Left kidney (tissue), 8 donors: ENCODE measurements at places on chromosomes 6 and 20. TPM values are rescaled to one million over a fixed set of nuclear protein-coding genes. Genes with fewer than 3 reads are reported as not detected.

DNA sequence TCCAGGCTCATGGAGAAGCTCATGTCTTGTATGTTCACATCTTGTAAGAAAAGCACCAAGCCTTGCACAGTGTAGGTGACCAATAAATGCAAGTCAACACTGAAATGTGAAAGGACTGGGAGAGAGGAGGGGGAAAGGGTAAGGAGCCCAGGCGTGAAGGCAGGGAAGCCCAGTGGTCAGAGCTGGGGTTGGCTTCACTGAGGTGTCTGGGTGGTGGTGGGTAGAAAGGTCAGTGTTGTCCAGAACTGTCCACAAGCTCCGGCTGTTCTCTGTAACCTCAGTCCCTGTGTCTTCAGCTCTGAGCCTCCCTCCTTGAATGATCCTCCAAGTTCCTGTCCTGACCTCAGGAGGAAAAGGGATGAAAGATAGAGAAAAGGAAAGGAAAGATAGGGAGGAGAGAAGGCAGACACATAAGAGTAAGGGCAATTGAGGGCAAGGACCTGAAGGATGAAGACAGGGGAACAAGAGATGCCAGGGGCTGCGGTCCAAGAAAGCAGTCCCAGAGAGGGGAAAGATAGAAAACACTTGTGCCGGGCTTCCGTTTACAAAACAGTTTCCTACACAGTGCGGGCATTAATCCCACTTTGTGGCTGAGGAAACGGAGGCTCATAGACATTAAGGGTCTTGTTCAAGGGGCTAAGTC lies 2.4 kb upstream of the TNXB start:
- no peak for DNase-seq

- no peak for DNase-seq
These were observed 58.2 kb downstream of the TRIM27 start for GRCh38 chr6:28865401-28866204.

- no peak for DNase-seq
These were observed 389.8 kb downstream of the GRIK2 start for GRCh38 chr6:101783287-101783686.

DNA sequence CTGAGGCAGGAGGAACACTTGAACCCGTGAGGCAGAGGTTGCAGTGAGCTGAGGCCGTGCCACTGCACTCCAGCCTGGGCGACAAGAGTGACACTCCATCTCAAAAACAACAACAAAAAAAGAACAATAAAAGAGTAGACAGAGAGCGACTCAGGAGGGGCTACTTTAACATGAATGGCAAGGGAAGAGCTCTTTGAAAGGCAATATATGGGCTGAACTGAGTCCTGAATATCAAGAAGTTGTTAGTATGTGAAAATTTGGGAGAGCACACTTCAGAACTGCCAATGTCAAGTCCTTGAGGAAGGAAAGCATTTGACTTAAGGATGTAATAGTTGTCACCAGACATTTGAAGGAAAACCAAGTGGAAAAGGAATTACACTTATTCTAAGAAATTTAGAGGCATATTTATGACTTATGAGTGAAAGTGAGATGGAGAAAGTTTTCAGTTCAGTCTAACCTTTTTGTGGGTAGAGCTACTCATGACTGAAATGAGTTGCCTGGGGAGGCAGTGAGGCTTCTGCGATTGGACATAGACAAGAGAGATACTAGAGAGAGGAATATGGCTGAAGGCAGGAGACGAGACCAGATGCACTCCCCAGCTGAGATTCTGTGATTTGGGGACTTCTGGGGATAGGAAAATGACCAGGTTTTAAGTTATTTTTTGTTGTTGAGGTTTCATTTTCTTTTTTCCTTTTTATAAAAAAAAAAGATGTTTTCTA lies 48.6 kb upstream of the SLC16A10 start:
- DNase-seq: no peak

GRCh38 chr6:113205553-113205952 lies 651.6 kb upstream of the MARCKS start:
- no peak for DNase-seq

- DNase-seq: no peak
These were observed 253.6 kb upstream of the EXOC2 start for GRCh38 chr6:946546-946945.

DNA sequence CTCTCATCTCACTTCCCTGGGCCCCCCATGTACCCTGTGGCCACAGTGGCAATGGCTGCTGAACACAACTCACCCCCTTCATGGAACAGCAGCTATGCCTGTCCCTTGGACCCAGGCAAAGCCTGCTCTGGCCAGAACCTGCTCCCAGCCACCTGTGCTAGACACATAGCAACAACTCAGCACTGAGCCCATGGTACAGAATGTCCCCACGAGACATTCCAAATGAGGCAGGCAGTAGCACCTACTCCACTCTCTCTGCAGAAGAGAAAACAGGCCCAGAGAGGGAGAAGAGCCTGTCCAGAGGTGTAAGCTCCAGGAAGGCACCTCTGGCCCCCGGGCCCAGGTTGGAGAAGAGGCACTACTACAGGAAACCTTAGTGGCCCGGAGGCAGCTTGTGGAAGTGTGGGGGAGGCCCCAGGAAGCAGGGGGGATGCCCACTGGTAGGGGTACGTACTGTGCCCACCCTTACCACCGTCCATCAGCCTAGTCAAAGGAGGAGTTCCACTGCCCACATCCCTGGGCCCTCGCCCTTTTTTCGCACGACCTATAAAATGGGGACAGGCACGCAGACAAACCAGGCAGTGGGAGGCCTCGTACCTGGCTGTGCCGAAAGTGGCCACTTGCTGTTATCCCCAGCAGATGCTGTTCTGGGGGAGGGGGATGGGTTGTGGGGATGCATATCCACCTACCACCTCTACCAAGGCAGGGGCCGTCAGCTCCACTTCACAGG lies 97.2 kb downstream of the ASXL1 start:
- DNase-seq: no peak

GRCh38 chr20:9027626-9028025 lies 41.3 kb upstream of the PLCB4 start:
- no peak for DNase-seq

GRCh38 chr6:151379933-151380847 lies 11.2 kb downstream of the ZBTB2 start:
- DNase-seq: no peak

DNA sequence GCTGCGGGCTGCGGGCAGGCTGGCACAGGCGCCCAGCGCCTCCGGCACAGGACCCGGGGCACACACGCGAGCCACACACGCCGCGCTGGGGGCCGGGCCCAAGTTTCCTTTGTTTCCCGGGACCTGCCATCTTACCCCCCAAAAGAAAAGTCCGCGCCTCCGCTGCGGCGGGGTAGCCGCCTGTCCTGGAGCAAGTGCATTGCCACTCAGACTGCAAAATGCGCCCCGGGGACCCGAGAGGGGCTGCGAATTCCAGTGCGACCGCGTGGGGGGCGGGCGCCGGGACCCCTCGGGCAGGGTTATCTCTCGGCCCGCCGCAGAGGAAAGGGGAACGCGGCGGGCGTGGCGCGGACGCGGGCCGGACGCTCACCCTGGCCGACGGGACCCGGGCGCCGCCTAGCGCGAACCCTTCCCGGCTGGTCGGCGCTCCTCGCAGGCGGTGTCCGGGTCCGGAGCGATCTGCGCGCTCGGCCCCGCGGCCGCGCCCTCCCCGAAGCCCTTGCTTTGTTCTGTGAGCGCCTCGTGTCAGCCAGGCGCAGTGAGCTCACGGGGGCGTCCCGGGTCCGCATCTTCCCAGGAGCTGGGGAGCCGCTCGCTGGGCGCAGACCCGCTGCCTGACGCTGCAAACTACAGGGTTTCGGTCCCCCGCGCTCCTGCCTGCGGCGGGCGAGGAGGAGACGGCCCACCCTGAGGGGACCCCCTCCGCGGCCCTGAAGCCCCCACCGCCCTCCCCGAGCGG lies 639 bp upstream of the CD24 start:
- peak; percentile 45 for DNase-seq

DNA sequence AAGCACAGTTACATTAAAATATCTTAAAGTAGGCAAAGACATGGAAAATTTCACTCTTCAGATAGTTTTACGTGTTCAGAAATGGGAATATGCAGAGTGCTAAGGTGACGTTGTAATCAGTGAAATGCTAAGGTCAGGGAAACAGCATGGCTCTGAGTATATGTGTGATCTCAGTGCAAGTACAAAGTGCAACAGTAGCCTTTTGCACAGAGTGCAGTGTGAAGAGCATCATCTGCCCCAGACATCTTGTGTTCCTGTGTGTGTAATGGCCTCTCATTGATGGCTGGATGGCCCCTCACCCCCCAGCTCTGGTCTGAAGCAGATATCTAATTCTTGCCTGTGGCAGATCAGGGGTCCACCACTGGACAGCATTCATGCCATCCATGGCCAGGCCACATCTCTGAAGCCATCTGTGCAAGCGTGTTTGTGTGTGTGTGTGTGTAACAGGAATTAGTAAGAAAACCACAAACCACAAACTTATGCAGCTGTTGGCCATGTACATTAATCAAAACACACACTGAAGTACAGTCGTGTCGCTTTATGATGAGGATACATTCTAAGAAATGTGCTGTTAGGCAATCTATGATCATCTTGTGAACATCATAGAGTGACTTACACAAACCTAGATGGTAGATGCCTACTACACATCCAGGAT lies 165.1 kb downstream of the RALGAPA2 start:
- DNase-seq: no peak

GRCh38 chr6:122042380-122042779 lies 357.1 kb upstream of the HSF2 start:
- DNase-seq: no peak

- no peak for DNase-seq
These were observed 27.5 kb upstream of the AFDN start for GRCh38 chr6:167799033-167799821.

GRCh38 chr20:8360035-8360434 lies 228.0 kb downstream of the PLCB1 start:
- DNase-seq: no peak

BNIP5 gene
- 0.17 TPM for polyA plus RNA-seq

IPCEF1 gene
- 8.9 TPM for polyA plus RNA-seq

MLN gene
- polyA plus RNA-seq: 2.1 TPM

RBM12 gene
- 104 TPM for polyA plus RNA-seq

TIAM2 gene
- polyA plus RNA-seq: 24.0 TPM

RNF182 gene
- 2.8 TPM for polyA plus RNA-seq
